T-helper 17 cell (primary cell): ENCODE measurements at places on chromosomes 5 and 9.

GRCh38 chr9:98944057-98944733 is 488 bp downstream of the COL15A1 start:
- peak overlapping the region; percentile 73 for H3K4me3 ChIP-seq
- no peaks in the 10 kb centered on the region for H3K36me3 ChIP-seq
- H3K27me3 ChIP-seq, result peaks cover 80% of the 10 kb centered on the region
- no peak overlapping the region for H3K27ac ChIP-seq

DNA sequence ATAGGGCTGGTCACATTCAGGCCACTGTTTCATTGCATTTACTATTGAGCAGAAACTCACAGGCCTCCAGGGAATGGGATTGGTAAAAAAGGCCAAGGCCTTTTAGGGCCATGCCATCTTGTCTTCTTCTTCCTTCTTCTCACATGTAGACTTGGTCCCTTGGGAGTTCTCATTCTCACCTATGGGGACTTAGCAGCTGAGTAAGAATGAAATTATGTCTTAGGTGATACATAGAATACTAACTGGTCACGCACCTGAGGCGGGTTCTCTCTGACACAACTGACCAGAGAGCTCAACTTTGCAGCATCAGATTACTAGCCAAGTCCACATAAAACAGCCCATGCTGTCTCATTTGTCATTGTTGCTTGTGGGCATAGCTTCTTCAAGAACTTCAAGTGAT is 641.8 kb downstream of the EFNA5 start:
- H3K27ac ChIP-seq, result no peak overlapping the region
- no peaks in the 10 kb centered on the region for H3K36me3 ChIP-seq

- no peak overlapping the region for H3K27ac ChIP-seq
- no peaks in the 10 kb centered on the region for H3K36me3 ChIP-seq
- no peak for DNase-seq
- no peaks in the 10 kb centered on the region for H3K4me1 ChIP-seq
Observed at GRCh38 chr9:14713187-14713767, 9.3 kb downstream of the CER1 start.

DNA sequence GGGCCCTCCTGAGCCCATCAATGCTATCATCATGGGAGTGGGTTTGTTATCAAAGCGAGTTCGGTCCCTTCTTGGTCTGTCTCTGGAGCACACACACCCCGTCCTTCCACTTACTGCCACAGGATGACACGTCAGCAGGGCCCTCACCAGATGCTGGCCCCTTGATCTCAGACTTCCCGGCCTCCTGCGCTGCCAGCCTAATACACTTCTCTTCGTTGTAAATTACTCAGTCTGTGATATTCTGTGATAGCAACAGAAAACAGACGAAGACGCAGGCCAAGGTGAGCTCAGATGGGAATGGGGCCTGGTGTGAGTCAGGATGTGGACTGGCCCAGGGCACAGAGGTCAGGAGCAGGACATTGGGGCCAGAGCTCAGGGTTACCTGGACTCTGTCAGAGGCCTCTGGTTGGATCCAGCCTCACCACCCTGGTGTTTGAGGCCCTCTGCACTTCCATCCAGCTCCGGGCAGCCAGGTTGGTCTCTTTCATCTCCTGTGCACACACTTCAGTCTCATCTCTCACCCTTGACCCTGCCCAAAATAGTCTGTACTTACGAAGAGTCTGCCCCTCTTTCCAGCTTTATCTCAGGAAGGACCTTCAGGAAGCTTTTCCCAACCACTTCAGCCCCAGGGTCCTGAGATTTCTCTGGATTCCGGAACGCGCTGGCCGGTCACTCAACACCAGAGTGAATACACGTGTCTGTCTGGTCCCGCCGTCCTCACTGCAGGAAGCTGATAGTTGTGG is 26.0 kb upstream of the CNOT6 start:
- H3K36me3 ChIP-seq, result no peaks in the 10 kb centered on the region
- no peak overlapping the region for H3K27ac ChIP-seq
- no peak overlapping the region for H3K4me3 ChIP-seq
- H3K4me1 ChIP-seq, result no peaks in the 10 kb centered on the region

GRCh38 chr5:138240650-138241385 is 27.7 kb upstream of the CDC23 start:
- peak overlapping the region; percentile 62 for H3K4me3 ChIP-seq
- H3K27ac ChIP-seq, result no peak overlapping the region
- DNase-seq, result no peak
- peaks cover 14% of the 10 kb centered on the region for H3K4me1 ChIP-seq
- H3K27me3 ChIP-seq, result peaks cover 56% of the 10 kb centered on the region
- peaks cover 5% of the 10 kb centered on the region for H3K36me3 ChIP-seq

- no peaks in the 10 kb centered on the region for H3K4me1 ChIP-seq
- peak overlapping the region; percentile 41 for H3K27ac ChIP-seq
- H3K27me3 ChIP-seq, result peaks cover 18% of the 10 kb centered on the region
- no peaks in the 10 kb centered on the region for H3K36me3 ChIP-seq
Observed at GRCh38 chr5:11496137-11496719, 408.0 kb downstream of the CTNND2 start.

- DNase-seq, result no peak
- H3K36me3 ChIP-seq, result no peaks in the 10 kb centered on the region
- no peak overlapping the region for H3K27ac ChIP-seq
- no peaks in the 10 kb centered on the region for H3K4me1 ChIP-seq
- H3K4me3 ChIP-seq, result no peak overlapping the region
Observed at GRCh38 chr5:154999865-155000264, 13.7 kb upstream of the KIF4B start.

DNA sequence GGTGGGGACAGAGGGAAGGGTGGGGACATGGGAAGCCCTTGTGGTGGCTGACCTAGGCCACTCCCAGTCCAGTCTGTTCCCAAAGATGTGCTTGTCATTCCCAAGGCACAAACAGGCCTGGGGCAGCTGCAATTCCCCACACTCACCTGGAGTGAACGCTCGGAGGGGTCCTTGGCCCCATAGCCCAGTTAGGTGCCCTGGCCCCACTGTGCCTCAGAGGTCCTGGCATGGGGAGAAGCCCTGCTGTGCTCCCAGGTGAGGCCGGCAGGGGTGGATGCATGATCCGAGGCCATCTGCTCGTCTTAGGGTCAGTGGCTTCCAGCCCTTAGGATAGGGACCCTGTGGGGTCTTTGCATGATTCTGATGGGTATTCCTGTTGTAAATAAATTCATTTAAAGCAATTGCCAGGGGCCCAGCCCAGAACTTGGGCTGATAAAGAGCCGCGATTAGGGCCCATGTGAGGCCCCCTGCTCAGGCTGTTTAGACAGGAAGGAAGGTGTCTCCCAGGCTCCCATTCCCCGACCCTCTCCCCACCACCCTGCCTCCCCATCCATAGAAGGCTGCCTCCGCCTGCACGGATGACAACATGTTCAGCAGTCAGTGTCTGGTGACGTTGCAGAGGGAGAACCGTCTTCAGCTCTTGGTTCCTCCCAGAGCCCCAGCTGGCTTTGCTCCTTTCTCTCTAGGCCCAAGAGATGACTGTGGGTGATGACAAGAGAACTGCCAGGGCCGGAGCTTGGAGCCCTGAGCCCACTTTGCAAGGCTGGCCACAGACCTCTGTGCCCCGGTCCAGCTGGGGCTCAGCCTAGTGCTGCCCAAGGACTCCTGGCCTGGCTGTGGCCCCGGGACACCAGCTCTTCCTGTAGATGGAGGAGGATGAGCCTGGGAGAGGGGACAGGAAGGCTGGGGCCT is 28.4 kb upstream of the IRX4 start:
- no peak overlapping the region for H3K4me3 ChIP-seq
- peaks cover 40% of the 10 kb centered on the region for H3K27me3 ChIP-seq
- no peak overlapping the region for H3K27ac ChIP-seq
- DNase-seq, result no peak
- no peaks in the 10 kb centered on the region for H3K4me1 ChIP-seq

DNA sequence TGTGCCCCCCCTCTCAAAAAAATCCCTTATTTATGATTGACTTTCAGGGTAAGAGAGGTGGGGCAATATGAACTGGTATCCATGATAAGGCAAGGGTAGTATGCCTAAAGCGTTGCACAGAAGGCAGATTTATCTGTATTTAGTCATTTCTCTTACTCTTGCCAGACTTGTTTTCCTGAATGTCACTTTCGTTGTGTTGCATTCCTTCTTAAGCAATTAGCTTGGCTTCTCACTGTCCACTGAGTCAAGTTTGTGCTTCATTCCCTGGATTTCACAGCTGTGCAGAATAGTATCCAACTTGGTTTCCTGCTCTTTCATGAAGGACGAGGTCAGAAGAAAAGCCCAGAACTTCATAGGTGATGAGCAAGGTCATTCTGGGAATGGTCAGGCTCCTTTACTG is 301.5 kb upstream of the ACTBL2 start:
- H3K36me3 ChIP-seq, result no peaks in the 10 kb centered on the region
- peaks cover 3% of the 10 kb centered on the region for H3K4me1 ChIP-seq
- no peak overlapping the region for H3K27ac ChIP-seq
- DNase-seq, result no peak
- peaks cover 21% of the 10 kb centered on the region for H3K27me3 ChIP-seq
